M059J (cell line): ENCODE measurements at places on chromosomes 1 and 21.

DNA sequence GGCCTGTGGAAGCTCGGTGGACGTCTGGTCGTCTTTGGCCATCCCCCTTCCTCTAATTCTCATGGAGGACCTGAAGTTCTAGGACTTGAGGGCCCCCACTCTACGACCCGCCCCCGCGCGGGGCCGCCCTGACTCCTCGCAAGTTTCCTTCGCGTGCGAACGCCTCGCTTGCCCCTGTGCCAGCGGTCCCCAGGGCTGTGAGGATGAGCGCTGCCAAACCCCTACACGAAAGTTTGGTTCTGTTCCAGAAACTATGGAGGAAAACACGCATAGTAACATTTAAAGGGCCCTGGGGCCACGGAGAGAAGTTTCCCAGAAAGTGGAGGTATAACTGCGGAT, 304 bp upstream of the GNG12 start:
- DNase-seq: peak; percentile 90

DNA sequence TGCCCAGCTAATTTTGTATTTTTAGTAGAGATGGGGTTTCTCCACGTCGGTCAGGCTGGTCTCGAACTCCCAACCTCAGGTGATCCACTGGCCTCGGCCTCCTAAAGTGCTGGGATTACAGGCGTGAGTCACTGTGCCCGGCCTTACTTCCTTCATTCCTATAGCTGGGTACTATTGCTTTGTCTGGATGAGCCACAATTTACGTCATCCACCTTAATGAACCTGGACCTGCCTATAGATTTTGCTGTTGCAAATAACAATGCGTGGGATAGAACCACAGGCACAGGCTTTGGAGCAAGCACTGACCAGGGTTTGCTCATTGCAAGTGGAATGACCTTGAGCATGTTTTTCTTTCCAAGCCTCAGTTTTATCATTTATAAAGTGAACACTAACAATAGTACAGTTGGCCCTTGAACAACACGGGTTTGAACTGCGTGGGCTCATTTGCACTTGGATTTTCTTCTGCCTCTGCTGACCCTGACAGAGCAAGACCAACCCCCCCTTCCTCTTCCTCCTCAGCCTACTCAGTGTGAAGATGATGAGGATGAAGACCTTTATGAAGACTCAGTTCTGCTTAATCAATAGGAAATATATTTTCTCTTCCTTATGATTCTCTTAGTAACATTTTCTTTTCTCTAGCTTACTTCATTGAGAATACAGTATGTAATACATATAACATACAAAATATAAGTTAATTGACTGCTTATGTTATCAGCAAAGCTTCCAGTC, 33.3 kb upstream of the BECN2 start:
- no peak for DNase-seq

DNA sequence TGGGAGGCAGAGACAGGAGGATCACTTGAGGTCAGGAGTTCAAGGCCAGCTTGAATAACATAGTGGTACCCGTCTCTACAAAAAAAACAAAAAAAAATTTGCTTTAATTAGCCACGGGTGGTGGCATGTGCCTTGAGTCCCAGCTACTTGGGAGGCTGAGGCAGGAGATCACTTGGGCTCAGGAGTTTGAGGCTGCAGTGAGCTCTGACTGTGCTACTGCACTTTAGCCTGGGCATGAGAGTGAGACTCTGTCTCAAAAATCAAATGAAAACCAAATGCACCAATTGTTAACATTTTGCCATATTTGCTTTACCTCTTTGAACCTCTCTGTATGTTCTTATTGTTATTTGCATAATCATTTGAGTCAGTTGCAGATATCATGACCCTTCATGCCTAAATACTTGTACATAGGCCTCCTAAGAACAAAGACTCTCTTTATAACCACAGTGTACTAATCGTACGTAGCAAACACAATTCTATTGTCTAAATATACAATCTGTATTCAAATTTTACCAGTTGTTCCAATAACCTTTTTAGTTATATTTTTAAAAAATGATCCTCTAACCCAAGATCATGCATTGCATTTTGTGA, 8.5 kb upstream of the NID1 start:
- no peak for DNase-seq

DNA sequence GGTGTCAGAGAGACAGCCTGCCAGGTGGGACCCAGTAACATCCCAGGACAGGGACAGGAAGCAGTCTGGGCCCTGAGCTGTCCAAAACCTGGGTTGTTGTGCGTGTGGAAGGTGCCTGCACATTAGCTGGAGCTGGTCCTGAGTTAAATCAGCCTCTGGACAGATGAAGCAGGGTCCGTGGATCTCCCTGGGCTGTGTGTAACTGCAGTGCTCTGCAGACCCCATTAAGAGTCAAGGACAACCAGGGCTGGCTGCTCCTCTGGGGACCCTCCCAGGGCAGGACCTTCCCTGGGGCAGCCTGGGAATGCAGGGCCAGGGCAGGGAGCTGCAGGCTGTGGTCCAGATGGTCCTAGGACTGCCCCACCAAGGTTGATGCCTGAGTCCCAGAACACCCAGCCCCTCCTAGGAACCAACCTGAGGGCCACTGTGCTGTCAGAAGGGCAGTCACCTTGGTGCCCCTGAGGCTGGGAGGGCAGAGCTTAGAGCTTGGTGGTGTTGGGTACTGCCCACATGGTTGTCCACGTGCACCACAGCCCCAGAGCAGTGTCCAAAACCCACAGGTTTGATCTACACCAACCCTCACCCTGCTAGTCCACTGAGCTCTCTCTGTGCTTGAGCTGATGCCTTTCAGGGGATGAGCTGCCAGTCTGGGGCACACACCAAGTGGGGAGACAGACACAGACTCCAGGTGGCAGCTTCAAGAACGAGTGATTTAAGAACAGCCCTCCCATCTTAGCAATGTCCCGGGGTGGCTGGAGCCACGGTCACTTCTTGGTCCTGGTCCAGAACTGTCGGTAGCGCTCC, 2.9 kb downstream of the MRPL55 start:
- no peak for DNase-seq

- no peak for DNase-seq
These were observed 33.0 kb downstream of the KANK4 start for GRCh38 chr1:62285984-62286785.

- no peak for DNase-seq
These were observed 21.3 kb upstream of the EFHD2 start for GRCh38 chr1:15388201-15388880.

GRCh38 chr1:179925922-179926849, 28.4 kb upstream of the CEP350 start:
- peak; percentile 67 for DNase-seq

GRCh38 chr21:38400195-38400919, 97.9 kb downstream of the ERG start:
- DNase-seq: no peak

GRCh38 chr1:60923389-60924087, 158.8 kb upstream of the NFIA start:
- no peak for DNase-seq

DNA sequence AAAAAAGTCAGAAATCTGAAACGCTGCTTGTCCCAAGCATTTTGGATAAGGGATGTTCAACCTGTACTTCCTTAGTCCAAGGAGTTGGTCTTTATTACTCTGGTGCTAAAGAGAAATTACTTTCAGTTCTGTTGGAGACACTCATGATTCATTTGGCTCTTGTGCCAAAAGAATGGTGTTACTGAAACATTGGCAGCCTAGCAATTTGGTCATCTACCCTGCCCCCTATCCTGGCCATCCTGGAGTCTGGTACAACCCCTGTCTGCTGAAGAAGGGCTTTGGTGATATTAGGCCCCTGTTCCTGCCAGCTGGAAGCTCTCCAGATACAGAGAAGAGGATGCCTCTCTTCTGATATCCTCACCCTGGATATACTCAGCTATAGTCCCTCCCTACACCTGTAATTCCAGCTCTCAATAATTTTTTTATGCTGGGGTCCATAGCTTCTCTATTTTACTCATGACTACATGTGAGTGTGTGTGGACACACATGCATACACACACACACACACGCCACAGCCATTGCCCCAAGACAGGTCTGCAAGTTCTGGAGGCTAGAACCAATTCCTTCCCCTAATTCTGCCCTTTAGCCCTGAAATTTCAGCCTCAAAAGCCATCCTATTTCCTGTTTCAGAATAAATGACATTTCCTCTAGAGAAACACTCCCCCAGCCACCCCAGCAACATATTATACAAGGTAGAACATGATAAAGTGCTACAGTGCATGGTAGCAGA, 40.0 kb downstream of the LHX8 start:
- peak; percentile 58 for DNase-seq

GRCh38 chr1:44594871-44595735, 79.2 kb downstream of the TMEM53 start:
- peak; percentile 48 for DNase-seq

DNA sequence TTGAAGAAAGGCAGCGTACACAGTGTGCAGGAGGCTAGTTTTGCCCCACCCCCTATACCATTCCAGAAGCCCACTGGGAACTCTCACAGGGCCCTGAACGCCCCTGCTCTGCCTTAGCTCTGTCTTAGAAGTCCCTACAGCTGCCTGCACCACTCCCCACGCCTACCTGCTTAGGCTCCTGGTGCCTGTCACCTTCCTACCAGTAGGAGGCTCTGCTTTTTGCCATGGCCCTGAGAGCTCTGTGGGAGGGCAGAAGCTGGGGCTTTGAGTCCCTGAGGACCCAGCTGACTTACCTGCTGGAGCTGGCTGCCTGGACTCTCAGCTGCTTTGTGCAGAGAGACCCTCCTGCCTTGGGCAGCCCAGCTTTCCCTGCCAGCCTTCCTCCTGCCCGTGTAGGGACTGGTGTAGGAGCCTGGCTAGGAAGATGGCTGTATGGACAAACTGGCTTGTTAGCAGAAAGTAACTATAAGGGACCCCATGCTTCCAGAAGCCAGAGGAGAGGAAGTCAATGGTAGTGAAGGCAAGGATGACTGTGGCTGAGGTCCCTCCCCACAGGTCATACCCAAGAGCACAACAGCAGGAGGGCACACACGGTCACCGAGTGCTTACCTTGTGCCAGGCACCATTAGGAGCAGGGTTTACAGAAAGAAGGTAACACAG, 9.8 kb upstream of the CELSR2 start:
- peak; percentile 55 for DNase-seq

DNA sequence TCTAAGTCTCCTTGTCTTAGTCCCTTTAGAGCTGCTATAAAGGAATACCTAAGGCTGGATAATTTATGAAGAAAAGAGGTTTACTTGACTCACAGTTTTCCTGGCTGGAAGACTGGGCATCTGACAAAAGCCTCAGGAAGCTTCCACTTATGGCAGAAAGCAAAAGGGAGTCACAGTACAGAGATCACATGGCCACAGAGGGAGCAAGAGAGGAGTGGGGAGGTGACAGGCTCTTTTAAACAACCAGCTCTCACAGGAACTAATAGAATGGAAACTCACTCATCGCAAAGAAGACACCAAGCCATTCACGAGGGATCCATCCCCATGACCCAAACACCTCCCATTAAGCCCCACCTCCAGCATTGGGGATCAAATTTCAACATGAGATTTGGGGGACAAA, 68.8 kb downstream of the DDAH1 start:
- peak; percentile 27 for DNase-seq

DNA sequence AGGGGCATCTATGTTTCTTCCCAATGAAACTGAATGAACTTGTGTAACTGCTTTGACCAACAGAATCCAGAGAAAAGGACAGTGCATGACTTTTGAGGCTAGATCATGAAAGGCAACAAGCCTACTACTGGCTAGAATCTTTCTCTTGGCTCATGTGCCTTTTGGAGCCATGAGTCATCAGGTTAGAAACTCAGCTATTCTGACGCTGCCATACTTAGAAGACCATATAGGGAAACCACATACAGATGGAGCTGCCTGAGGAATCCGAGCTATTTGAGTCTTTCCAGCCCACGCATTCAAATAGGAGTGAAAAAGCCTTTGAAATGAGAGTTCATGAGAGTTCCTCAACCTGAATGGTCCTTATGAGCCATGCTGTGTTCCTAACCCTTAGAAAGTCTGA, 738.5 kb upstream of the CHRM3 start:
- DNase-seq: peak; percentile 98

GRCh38 chr1:66929146-66929688, 4.4 kb downstream of the MIER1 start:
- peak; percentile 16 for DNase-seq

GRCh38 chr1:18719786-18720451, 89.3 kb downstream of the PAX7 start:
- peak; percentile 20 for DNase-seq

GRCh38 chr1:201559679-201560162, 20.8 kb downstream of the NAV1 start:
- peak; percentile 75 for DNase-seq

DNA sequence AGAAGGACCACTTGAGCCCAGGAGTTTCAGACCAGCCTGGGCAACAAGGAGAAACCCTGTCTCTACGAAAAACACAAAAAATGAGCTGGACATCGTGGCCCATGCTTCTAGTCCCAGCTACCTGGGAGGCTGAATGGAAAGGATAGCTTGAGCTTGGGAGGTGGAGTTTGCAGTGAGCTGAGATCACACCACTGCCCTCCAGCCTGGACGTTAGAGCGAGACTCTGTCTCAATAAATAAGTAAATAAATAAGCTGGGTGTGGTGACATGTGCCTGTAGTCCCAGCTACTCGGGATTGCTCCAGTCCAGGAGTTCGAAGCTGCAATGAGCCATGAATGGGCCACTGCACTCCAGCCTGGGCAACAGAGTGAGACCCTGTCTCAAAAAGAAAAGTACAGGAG, 3.6 kb downstream of the AKR1A1 start:
- no peak for DNase-seq

- no peak for DNase-seq
These were observed 152.9 kb downstream of the ATP6V1G3 start for GRCh38 chr1:198387587-198387986.

DNA sequence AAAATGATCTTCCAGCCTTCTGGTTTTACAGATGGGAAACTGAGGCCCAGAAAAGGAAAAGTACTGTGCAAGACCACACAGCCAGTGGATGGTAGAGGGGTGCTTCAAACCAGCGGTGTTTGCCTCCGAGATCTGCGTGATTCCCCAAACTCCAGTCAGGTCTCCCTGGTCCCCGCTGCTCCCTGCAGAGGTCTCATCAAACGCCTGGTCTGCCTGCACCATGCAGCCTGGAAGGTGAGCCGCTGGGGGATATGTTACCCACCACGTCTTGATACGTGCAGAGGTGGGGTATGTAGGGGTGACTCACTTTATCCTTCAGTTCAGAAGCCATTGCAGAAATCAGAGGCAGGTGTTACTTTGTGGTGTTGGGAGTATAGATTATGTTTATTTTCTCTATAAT, 56.3 kb downstream of the MYOM3 start:
- DNase-seq: no peak

DNA sequence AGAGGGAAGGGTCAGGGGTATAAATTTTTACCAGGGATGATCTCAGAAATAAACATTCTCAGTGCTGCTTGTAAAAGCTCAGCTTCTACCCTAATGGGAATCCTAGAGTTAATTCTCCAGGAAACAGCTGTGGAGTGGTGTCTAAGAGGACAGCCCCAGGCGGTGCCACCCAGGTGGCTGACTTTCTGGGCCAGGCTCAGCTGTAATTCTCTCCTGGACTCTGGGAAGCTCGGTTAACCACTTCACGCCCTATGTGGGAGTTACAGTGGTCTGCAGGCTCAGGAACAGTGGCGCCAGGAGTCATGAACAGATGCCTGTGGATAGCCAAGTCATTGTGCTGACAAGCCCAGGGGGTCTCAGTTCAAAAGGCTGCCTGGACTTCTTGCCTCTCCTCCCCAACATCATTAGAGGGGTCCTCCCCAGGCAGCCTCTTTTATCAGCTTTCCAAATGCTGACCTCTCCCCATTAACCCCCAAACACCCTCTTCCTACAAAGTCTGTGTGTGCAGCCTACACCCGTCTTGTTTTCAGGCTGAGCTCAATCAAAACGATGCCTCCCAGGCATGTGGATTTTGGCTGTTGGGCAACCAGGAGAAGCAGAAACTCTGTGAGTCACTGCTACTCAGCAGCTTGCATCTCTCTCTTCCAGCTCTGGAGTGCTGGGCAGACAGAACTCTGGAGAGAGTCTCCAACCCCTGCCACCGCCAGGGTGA, 1.2 kb downstream of the HHIPL2 start:
- DNase-seq: peak; percentile 98
